Left lung (tissue), 14 donors: ENCODE measurements at places on chromosomes 3 and 15. TPM values are rescaled to one million over a fixed set of nuclear protein-coding genes. Genes with fewer than 3 reads are reported as not detected.

DNAJA4 gene
- 17.2 TPM for total RNA-seq

CIDEC gene
- total RNA-seq, result not detected

RFX7 gene
- 16.7 TPM for total RNA-seq

PCLAF gene
- total RNA-seq, result 14.9 TPM

MYL3 gene
- total RNA-seq, result 3.1 TPM

CHRM5 gene
- total RNA-seq, result not detected

SPTSSB gene
- total RNA-seq, result not detected

KCNAB1 gene
- total RNA-seq, result 1.5 TPM

CEP152 gene
- 4.1 TPM for total RNA-seq

IGSF10 gene
- 24.8 TPM for total RNA-seq

ZWILCH gene
- total RNA-seq, result 13.6 TPM

ARRDC4 gene
- total RNA-seq, result 29.5 TPM

SPATA16 gene
- not detected for total RNA-seq

NR2F2 gene
- total RNA-seq, result 53.4 TPM

EIF4E3 gene
- total RNA-seq, result 34.8 TPM

ZNF660 gene
- total RNA-seq, result 2.8 TPM

ZDHHC19 gene
- 8.8 TPM for total RNA-seq

CA12 gene
- 20.5 TPM for total RNA-seq

COX5A gene
- 170 TPM for total RNA-seq

CX3CR1 gene
- 4.6 TPM for total RNA-seq

POPDC2 gene
- total RNA-seq, result 3.4 TPM

FSTL1 gene
- total RNA-seq, result 265 TPM

CCRL2 gene
- total RNA-seq, result 37.1 TPM

SAMMSON gene
- total RNA-seq, result not detected

CYP1A2 gene
- 0.15 TPM for total RNA-seq

USP13 gene
- total RNA-seq, result 23.8 TPM

CD96 gene
- 5.3 TPM for total RNA-seq

CPNE9 gene
- 0.21 TPM for total RNA-seq

STRA6 gene
- total RNA-seq, result 0.38 TPM

DPPA4 gene
- total RNA-seq, result not detected

CTXND1 gene
- 0.47 TPM for total RNA-seq

TMEM158 gene
- total RNA-seq, result 3.6 TPM

BBX gene
- total RNA-seq, result 58.6 TPM

CCR1 gene
- 18.9 TPM for total RNA-seq

SPINT1 gene
- total RNA-seq, result 160 TPM

ARGFX gene
- total RNA-seq, result not detected
